ENCODE measurements at places on chromosomes 13 and 19.

GRCh38 chr13:28574617-28575142 is 79.8 kb upstream of the FLT1 start:
- DNase-seq = peak; percentile 94

DNA sequence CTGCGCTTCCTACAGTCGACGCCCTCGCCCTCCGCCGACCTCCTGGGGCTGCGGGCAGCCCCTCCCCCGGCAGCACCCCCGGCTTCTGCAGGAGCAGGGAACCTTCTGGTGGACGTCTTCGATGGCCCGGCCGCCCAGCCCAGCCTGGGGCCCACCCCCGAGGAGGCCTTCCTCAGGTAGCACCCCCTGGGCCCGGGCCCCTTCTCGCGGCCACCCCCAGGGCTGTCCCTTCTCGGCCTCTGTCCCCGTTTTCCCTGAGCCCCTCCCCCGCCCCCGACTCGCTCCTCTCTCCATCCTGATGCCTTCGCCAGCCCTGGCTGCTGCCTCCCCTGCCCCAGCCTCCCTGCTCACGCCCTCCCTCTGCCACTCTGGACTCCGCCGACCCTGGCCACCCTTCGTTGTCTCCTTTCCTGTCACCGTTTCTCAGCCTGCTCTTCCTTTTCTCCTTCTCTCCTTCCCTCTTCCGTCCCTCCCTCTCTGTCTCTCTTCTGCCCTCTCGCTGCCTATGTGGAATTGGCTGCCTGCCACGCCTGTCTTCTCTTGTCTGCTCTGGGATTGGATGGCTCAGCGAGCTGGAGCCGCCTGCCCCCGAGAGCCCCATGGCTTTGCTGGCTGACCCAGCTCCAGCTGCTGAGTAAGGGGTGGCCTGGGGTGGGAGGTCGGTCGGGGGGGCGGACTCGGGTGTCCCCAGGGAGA is 11.0 kb downstream of the FUZ start:
- peak; percentile 92 for DNase-seq

GRCh38 chr13:99553033-99553432 is 51.8 kb downstream of the TM9SF2 start:
- no peak for DNase-seq

GRCh38 chr13:28316836-28317235 is 178.1 kb downstream of the FLT1 start:
- no peak for DNase-seq

DNA sequence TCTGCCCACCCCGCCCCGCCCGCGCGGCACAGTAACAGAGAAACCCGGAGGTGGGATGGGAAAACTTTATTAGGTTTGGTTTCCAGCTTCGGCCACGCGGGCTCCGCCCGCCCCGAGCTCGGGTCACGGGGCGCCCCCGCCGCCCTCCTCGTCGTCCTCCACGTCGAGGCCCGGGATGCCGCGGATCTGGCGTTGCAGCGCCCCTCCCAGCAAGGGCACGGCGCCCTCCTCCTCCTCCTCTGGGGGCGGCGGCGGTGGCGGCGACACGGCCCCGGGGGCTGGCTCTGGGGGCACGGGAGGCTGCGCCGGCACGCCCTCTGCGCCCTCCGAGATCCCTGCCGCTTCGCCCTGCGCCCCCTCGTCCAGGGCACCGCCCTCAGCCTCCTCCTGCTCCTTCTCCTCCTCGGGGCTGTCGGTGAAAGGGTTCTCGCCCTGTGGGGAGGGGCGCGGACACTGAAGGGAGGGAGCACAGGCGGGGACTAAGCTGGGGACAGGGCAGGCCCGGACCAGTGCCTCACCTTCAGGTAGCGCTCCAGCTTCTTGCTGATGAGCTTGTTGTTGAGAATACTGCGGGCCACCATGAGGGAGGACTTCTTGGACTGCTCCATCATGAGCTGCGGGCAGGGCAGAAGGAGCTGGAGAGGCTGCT is 536 bp upstream of the AKAP8 start:
- peak; percentile 29 for DNase-seq
